ENCODE measurements at places on chromosomes 12 and 14.

DNA sequence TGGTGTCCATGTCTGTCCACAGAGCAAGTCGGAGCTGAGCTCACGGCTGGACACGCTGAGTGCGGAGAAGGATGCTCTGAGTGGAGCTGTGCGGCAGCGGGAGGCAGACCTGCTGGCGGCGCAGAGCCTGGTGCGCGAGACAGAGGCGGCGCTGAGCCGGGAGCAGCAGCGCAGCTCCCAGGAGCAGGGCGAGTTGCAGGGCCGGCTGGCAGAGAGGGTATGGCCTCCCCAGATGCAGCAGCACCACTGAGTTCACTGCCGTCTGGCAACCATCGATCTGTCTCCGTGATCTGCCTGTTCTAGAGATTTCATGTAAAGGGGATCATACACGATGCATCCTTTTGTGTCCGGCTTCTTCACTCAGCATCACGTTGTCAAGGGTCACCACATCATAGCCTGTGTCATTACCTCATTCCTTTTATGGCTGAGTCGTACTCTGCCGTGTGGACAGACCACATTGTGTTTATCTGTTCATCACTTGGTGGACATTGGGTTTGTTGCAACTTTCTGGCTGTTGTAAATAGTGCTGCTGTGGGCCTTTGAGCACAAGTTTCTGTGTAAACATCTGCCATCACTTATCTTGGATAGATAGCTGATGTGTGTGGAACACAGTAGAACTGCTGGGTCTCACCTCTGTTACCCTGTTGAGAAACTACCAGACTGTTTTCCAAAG is 21.9 kb downstream of the HIP1R start:
- no peak for DNase-seq

DNA sequence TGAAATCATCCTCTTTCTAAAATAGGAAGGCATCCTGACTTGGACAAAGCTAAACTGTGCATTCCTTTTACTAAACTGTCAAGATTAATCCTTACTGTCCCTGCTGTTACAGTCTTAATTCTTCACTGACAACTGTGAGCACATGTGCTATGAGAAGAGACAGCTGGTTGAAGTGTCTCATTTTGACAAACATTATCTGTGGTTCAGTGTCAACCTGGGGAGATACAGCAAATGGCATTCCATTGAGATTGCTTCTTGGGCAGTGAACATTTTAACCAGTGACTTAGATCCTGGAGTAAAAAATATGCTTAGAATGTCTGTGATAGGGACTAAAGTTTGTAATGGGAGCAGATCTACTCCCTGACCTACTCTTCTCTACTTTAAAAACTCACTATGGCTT is 552.6 kb upstream of the ATP2B1 start:
- no peak for DNase-seq

DNA sequence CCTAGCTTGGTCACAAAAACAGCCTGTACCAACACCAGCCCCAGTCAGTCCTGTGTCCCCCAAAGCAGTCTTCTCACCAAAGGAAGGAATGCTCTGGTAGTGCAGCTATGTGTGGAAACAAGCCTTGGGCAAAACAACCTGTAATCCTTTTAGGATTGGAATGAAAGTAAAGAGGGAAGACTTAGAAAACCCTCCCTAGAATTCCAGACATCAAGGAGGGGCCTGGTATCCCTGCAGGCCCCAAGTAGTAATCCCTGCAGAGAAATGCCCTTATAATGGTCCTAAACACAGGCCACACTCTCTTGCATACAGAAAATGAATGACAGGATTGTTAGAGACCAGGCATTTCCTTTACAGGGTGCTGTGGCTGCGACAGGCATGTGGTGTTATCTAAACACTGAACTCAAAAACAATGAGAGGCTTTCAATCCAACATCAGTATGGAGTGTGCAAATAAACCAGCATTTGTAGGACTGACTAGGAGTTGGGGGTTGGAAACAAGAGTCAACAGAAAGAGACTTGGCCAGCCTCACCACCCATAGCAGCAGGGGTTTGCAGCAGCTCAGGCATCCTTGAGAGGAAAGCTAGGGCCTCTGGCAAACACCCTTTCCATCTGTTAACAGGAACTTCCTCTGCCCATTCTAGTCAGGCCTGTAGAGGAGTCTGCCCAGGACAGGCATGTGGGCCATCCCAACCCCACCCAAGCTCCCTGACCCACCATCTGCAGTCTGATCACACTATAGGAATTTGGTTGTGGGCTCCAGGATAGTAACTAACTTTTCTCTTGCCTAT is 59.1 kb downstream of the DCAF5 start:
- DNase-seq: peak; percentile 67

- DNase-seq: no peak
Measured at GRCh38 chr12:126891789-126892188, 1375.2 kb upstream of the TMEM132C start.

DNA sequence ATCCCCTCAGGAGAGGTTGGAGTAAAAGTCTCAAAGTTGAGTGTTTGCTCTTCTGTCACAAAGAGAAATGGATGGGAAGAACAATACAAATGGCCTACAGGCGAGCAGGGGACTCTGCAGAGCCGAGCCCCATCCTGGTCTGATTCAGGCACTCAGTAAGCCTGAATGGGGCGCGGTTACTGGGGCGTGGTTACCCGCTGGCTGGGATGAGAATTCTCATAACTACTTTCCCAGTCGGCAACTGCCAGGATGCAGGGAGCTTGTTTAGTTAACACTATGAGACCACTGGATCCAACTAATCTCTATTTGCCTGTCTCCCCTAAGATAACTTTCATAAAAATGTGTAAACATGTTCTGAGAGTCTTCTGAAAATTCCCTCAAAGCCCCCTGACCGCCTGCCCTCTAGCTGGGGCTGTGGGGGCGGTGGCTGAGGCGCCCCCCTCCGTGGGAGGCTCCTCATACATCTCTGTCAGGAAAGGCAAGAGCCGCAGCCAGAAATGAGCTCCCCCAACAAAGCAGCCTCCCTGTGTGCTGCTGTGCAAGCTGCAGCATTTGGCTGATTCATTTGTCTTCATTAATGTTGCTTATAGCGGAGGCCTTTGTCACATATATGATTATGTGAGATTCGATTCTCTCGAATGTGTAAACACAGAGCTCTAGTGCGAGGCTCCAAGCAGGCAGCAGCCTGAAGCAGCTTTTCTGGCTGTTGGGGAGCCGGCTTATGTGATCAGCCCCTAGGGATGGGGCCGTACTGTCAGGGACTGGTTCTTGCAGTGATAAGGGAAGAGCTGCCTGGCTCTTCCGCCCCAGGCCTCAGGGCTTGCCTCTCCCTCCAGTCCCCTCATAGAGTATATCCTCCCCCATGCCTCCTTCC is 126.1 kb upstream of the ARHGAP5 start:
- peak; percentile 65 for DNase-seq

Data from M059J (cell line).